Immature natural killer cell (primary cell): ENCODE measurements at places on chromosomes 11 and 22.

DNA sequence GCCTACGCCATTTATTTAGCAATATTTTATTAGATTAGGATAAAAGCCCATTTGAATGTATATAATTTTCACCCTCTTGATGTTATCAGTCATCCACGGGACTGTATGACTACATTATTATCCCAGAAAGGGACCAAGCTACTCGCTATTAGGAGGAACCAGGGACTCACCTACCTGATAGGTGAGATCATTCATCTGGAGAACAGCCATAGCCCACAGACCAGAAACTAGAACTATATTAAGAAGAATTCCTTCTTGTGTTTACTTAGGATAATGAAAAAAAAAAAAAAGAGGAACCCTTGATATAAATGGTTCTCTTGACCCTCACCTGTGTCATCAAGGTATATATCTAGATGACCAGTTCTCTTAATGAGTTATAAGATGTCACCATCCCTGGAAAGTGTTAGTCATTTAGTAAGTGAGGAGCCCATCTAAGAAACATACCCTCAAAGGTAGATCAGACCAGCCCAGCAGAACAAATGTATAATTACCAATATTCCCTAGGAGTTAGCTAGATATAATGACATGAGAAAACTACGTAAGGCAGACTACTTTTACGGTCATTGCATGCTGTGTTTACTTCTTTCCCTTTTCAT is 8.0 kb downstream of the SIK3 start:
- DNase-seq: no peak

DNA sequence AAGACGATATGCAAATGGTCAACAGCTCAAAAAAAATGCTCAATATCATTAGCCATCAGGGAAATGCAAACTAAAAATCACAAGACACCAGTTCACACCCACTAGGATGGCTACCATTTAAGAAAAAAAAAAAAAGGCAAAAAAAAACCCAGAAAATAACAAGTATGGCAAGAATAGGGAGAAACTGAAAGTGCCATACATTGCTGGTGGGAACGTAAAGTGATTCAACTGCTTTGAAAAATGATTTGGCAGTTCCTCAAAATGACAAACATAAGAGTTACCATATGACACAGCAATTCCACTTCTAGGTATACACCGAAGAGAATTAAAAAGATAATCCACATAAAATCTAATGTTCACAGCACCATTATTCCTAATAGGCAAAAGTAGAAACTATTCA is 47.5 kb downstream of the PICALM start:
- DNase-seq: no peak

GRCh38 chr11:12642040-12642439 is 32.2 kb upstream of the TEAD1 start:
- no peak for DNase-seq

DNA sequence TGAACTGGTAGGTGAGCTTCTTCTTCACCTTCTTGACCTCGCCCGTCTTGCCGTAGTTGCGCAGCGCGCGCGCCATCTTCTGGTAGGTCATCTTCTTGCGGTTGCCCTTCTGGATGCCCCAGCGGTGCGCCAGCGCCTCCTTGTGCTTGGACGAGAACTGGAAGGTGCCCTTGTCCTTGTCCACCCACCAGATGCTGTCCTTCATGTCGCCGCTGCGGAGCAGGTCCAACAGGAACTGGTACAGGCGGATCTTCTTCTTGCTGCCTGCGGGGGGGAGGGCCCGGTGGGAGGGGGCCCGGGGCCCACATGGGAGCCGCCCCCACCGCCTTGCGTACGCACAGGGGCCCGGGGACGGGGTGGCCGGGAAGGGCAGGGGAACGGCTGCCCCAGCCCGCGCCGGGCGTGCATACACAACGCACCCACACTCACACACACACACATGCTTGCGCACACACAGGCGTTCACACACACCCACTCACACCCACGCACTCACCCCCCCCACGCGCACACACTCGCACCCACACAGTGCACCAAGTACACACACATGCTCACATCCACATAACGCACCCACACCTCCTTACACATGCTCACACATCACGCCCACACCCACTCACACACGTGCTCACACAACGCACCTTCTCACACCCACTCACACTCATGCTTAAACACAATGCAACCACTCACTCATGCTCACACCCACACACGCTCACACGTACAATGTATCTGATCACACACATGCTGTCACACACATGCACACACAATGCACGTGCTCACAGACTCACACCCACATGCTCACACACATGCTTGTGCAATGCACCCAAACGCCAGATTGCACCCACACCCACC is 3.0 kb upstream of the MYBPC3 start:
- DNase-seq: no peak

DNA sequence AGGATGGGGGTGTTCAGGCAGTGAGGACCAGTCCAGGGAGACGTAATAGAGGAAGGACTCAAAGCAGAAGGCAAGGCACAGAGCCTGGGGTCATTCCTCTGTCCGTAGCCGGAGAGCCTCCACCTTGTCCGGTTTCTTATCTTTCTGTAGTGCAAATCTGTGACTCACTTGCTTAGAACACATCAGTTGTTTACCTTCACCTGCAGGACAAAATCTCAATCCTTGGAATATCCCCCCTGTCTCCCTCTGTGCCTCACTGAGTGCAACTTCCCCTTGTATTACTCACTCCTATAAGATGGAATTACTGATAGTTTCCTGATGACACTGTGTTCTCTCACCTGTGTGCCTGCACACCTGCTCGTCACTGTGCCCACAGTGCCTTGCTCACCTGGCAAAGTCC is 20.4 kb upstream of the TTC12 start:
- DNase-seq: no peak

GRCh38 chr11:44634401-44635281 is 69.2 kb downstream of the CD82 start:
- no peak for DNase-seq

GRCh38 chr22:19782533-19782932 is 22.0 kb downstream of the TBX1 start:
- no peak for DNase-seq

DNA sequence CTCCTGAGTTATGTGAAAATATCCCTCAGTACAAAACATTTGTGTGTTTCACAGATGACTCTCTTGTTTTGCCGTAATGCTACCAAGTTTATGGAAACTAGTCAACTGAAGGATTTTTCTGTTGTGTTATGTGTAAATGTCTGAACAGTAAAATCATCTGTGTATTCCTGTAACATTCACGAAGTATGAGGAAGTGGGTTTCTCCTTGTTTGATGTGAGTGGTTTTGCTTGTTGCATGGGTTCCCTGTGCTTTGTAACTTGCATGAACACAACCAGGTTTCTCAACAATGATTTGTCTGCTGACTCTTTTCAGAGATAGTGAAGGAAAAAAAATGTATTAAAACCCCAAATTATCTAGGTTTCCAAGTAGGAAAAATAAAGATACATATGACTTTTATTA is 138.1 kb downstream of the PGR start:
- no peak for DNase-seq

DNA sequence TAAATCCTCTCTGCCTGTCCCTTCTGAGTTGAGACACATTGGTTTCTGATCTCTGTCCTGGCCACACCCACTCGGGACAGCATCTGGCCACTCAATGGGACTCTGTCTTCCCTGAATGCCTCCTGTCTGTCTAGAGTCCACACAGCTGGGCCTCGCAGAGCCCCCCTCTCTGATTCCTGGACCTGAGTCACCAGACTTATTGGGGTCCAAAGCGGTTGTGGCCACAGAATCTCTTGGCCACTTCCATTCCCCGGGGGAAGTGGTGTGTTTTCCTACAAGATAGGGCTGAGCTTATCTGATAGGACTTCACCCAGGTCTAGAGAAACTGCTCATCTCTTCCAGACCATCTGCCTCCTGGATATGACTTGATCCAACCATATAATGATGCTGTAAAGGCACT is 57.4 kb upstream of the WNT11 start:
- no peak for DNase-seq

DNA sequence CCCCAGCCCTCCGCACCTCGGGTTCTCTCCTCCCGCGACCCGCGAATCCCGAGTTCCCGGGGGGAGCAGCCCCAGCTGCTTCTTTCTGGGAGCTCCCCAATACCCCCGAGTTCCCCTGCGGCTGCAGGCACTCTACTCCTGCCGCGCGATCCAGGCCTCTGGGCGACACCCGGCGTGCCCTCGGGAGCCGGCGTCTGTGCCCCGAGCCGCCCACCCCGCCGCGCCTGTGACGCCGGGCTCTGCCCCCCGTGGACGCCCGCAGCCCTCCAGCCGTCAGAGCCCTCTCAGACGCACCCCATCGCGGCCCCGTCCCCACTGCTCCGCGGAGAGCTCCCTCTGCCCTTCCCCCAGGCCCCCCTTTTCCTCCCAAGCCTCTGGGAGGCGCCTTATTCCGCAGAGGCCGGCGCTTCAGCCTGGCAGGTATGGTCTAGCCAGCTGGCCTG is 422 bp downstream of the GLB1L2 start:
- peak; percentile 43 for DNase-seq

DNA sequence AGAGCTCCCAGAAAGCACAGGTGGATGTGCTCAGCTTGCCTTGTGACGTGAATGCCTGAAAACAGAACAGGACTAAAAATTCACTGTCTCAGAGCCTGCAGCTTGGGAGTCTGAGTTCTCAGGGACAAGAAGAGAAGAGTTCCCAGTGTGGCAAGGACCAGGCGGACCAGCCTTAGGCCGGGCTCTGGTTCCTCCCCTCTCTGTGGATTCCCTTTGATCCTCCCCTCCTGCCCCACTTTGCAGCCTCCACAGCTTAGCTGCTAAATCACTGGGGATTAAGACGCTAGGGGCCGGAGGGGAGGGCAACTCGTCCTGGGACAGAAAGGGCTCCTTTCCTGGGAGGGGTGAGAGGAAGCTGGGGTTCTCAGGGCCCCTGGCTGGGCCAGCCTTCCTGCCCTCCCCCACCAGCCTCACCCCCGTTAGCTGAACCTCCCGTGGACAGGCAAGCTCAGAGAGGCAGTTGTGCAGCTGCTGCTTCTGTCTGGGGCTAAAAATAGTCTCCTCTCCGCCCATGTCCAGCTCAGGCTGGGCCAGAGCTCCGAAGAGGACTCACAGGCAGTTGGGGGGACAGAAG is 29.9 kb upstream of the JAM3 start:
- DNase-seq: no peak

GRCh38 chr11:70833554-70833953 is 418.8 kb downstream of the SHANK2 start:
- DNase-seq: no peak

- DNase-seq: no peak
Observed at GRCh38 chr11:133215596-133216230, 316.6 kb downstream of the OPCML start.

- DNase-seq: no peak
Observed at GRCh38 chr11:20926799-20927540, 257.6 kb downstream of the NELL1 start.

GRCh38 chr11:121636800-121637176 is 184.0 kb upstream of the SORL1-AS1 start:
- DNase-seq: no peak

DNA sequence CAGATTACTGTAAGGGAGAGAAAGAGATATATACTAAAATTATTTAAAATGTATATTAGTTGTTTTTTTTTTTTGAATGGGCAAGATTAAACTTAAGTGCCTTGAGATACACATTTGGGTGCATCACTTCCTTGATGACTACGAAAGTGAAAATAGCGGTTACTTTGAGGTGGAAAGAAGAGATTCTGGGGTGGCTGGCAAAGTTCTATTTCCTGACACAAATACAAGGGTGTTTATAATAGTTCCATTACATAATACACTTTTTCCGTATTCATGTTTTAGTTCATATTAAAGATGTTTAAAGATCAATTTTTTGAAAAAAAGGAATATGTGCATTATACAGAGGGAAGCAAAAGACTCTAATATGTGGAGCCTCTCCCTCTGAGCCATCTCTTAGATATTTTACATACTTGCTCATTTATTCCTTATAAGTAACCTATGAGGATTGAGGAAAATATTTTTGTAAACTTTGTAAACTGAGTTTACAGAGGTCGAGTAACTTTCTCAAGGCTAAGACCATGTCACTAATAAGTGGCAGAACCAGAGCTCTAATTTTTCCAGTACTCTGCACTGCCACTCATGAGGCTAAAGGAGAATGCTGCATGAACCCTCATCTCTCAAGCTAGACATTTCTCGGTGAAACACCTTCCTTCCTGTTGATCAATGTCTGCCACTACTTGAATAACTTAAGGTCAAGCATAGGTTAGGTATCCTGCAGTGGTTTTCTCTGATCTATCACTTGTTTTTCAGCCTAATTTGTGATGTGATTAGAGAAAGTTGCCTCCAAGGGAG is 58.6 kb downstream of the DDIAS start:
- DNase-seq: peak; percentile 79

DNA sequence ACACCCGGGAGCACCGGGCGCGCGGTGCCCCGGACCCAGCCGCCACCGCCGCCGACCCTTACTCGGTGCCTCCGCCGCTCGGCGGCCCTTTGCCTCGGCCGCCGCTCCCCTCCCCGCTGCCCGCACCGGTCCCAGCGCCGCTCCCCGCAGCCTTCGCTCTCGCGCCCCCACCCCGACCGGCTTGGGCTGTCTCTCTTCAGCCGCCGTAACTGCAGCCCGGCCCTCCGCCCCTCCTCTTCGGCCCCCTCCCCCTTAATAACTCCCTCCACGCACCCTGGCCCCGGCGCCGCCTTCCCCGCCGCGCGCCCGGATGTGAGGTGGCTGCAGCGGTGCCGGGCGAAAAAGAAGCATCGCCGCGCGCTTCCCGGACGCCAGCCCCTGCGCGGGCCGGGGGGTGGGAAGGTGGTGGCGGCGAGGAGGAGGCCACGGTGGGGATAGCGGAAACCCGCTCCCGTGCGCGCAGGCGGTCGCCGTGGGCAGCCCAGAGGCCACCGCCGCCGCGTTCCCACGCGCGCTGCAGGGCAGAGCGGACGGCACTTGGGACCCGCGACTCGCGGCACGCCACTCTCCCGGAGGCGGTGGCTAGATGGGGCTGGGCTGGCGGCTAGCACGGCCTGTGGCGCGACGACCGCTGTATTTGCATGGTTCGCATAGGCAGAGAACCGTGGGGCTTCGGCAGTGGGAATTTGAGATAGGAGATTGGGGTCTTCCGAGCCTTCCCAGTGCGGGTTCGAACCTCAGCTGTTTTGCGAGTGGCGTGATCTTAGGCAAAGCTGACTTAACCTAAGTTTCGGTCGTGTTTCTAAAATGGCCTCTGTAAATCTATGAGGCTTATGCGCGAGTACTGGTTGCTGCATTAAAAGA is at the start of gene EIF4ENIF1:
Gene EIF4ENIF1, minus strand, starts transcription at position 211 of the 864 bp plus-strand sequence. CDS start 1,124 bp downstream, outside the sequence.
- peak; percentile 88 for DNase-seq

DNA sequence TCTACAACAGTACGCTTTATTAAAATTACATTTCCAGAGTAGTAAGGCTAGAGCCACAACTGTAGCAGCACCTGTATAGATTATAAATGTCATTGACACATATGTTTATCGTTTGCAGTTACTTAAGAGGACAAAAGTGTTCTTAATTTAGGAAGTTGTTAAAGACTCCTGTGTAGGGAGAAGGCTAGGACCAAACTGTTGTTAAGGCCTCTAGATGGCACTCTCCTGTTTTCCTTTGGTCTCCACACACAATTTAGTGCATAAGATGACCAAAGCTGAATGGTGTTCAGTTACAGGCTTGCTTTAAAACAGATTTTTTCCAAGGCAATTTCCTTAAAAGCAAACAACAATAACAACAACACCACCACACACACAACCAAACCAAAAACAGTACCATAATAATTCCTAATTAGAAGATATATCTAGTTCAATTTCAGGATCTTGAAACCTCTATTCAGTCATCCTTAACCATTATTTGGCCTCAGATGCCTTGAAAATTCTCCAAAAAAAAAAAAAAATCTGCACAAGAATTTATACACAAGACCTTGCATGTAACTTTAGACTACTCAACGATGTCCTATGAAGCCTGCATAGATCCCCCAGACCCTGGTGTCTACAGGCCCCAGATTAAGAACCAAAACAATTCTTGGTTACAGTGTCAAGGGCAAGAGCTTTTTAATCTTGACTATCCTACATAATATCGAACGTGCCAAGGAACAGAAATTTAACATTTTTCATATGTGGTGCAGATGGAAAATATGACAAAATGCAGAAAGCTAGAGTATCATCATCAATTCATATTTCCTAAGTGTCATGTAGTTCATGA is 42.6 kb upstream of the APOA1 start:
- DNase-seq: peak; percentile 50
